Hindlimb muscle (tissue), 1 donor: ENCODE measurements at places on chromosomes 7 and 10.

- no peak for DNase-seq
These were observed 281.1 kb downstream of the ELFN1 start for GRCh38 chr7:1951159-1951536.

DNA sequence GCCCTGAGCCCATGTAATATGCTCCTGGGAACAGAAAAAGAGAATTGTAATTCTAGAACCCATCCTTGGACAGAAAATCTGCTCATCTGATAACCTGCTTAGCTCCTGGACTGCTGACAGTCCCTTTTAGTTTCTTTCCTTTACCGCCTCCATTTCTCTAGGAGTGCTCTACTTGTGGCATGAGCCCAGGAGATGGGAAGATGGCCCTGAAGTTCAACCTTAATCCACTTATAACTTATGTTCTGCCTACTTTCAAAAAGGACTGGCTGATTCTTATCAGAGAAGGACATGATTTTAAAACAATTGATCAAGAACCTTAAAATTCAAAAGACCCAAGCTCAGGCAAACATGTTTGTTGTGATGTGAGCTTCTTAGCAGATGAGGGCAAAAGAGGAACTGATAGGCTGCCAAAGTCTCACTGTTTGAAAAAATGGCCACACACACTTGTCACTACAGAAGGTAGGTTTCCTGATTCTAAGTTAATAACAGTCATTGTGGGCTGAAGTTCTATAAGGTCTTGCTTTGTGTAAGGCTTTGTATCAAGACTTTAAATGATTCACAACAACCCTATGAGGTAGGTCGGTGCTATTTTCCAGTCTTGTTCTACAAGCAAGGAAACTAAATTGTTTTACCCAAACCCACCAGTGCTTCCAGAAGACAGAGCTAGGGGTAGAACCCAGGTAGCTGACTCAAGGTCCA is 94.3 kb upstream of the AFAP1L2 start:
- DNase-seq: no peak

- DNase-seq: no peak
These were observed 242.8 kb downstream of the MGMT start for GRCh38 chr10:129709627-129710509.

GRCh38 chr10:60340973-60341372 is 48.7 kb downstream of the ANK3 start:
- no peak for DNase-seq

GRCh38 chr7:156816943-156817572 is 75.9 kb downstream of the LMBR1 start:
- DNase-seq: no peak
